ENCODE measurements at places on chromosomes 6 and 20.

GRCh38 chr6:146904596-146904995 lies 299.6 kb upstream of the STXBP5 start:
- no peak for DNase-seq

GRCh38 chr6:112286010-112286409 lies 31.6 kb upstream of the LAMA4 start:
- DNase-seq = no peak

GRCh38 chr6:139494376-139494990 lies 120.0 kb upstream of the CITED2 start:
- DNase-seq = no peak

- no peak for DNase-seq
Observed at GRCh38 chr6:62707156-62707555, 421.1 kb upstream of the KHDRBS2 start.

- no peak for DNase-seq
Observed at GRCh38 chr20:38650010-38650409, 48.4 kb downstream of the ARHGAP40 start.

- no peak for DNase-seq
Observed at GRCh38 chr6:12092762-12093161, 80.7 kb downstream of the HIVEP1 start.

- DNase-seq = peak; percentile 36
Observed at GRCh38 chr20:49320460-49320859, 42.6 kb upstream of the ZNFX1 start.

GRCh38 chr6:91453224-91453878 lies 866.5 kb upstream of the MAP3K7 start:
- DNase-seq = no peak

DNA sequence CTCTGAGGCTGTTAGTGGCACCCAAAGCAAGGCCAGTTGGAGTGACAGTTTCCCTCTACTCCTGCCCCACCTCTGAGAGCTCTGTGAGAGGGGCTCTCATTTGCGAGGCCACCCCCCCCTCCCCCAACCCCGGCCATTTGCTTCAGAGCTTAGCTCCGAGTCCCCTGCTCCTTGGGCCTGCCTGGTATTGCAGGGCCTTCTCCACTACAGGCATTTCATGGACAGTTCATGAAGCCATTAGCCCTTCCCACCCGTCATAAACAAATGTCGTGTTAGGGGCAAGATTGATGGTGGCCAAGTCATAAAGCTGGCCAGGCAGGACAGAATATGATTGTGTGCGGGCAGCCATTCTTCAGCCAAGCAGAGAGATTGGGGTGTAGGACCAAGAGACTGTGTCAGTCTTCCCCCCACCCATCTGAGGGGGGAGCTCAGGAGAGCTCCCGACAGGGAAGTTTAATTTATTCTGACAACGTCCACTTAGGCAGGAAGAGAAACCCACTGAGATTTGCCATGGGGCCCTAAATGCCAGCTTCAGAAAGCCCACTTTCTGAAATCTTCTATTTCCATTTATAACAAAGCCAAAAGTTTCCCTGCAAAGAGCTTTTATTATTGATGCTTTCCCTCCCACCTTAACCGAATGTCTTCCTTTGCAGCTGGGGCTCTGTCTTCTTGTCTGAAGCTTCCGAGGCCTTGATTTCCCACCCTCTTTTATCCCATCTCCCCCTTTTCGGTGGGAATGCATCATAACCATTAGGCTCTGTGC lies 7.2 kb downstream of the FOXC1 start:
- DNase-seq = no peak

DNA sequence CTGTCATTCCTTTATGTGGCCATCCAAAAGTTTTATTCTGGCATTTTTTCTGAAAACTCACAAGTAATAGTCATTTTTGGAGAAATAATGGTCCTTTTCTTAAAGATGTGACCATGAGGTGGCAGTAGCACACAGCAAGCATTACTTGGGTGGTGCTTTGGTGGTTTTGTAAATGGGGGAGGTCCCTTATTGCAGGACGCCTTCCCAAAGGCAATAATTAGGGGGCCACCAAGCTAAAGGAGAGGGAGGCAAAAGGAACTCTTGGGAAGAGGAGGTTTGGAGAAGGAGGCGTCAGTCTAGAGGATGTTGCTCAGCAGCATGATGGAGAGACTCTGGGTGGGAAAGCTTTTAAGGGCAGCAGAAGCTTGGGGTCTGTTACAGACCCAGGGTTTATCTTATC lies 422.6 kb upstream of the MMS22L start:
- peak; percentile 11 for DNase-seq

GRCh38 chr20:17859002-17859615 lies 109.5 kb downstream of the SNX5 start:
- DNase-seq = no peak

- peak; percentile 38 for DNase-seq
Observed at GRCh38 chr6:30263734-30264133, 50.5 kb upstream of the TRIM26 start.

GRCh38 chr6:129908356-129908755 lies 47.2 kb upstream of the TMEM244 start:
- no peak for DNase-seq
